SW480 (cell line): ENCODE measurements at places on chromosomes 12 and 14.

DNA sequence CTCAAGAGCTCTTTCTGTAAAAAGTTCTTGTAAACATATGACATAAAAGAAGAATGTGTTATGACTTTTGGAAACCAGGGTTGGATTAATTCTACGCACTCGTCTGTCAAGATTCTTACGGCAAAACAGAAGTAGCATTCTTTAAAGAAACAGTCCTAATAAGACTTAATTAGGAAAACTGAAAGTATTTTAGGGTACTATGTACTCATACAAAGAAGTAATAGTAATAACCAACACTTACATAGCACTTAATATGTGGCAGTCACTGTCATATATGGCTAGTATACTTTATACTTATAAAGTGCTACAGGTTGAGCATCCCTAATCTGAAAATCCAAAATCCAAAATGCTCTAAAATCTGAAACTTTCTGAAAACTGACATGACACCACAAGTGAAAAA lies 72.9 kb upstream of the ST8SIA1 start:
- no peak for DNase-seq

DNA sequence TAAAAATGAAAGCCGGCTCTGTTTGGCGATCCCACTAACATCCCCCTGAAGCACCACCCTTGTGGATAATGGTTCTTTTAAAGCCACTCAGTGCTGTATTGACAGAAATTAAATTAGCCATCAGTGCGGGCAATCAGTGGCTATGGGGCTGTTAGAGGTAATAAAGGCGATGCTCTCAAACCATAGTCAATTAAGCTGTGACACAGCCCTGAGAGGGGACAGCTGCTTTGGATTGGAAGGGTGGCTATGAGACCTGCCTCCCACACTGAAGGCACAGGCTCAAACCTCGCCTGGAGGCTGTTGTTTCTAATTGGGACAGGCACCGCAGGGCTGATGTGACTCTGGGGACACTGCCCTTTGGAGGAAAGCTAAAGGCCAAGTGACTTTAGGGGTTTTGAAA lies 562.2 kb downstream of the VRK1 start:
- DNase-seq = no peak

DNA sequence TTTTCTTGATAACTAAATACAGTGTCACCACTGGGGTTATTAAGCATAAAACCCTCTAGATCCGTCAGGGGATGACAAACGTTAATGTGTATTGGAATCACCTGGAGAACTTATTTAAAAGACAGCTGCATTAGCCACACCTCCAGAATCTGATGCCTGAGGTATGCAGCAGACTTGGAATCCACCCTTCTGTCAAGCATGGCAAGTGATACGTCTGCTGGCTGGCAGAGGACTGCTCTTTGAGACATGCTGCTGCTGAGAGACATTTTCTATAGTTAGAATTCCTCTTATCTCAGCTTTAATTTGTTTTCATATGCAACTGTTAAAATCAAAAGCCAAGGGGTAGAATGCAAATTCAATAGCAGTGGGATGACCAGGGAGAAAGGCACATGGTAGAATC lies 496.3 kb downstream of the NELL2 start:
- DNase-seq = no peak

GRCh38 chr12:103640410-103640809 lies 53.3 kb downstream of the STAB2 start:
- no peak for DNase-seq

- peak; percentile 57 for DNase-seq
These were observed 95.6 kb downstream of the GAS2L3 start for GRCh38 chr12:100668945-100669536.

GRCh38 chr12:103820881-103821489 lies 20.0 kb downstream of the NT5DC3 start:
- DNase-seq = no peak

GRCh38 chr14:90981636-90982035 lies 78.8 kb downstream of the RPS6KA5 start:
- DNase-seq = no peak

DNA sequence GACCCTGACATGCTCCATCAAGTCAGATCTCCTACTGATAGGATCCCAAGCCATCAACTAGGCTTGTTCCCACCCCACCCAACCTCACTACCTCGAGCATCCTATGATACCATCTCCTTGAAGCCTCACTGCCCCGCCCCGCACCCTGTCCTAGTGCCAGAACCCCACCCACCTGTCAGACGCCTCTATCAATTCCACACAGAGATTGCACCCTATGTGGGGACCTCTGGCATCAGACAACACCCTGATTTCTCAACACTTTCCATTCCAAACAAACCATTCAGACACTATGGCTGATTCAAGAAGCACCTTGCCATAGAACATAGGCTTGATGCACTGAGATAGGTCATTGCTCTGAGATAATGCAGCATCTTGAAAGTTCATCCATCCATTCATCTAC lies 3.1 kb upstream of the GLTP start:
- DNase-seq = no peak

DNA sequence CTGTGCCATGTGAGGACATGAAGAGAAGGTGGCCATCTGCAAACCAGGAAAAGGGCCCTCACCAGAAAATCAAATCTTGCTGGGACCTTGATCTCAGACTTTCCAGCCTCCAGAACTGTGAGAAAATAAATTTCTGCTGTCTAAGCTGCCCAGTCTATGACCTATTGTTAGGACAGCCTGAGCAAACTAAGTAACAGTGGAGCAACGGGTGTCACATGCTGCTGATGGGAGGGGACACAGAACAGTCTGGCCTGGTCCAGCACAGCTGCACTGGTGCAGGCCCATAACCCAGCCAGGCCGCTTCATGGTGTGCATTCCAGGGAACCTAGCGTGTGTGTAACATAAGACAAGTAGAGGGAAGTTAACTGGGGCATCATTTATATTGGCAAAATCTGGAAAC lies 42.1 kb downstream of the GRIP1 start:
- DNase-seq = no peak

GRCh38 chr12:46457958-46458357 lies 85.4 kb upstream of the SLC38A2 start:
- no peak for DNase-seq

- no peak for DNase-seq
These were observed 114.3 kb downstream of the KICS2 start for GRCh38 chr12:64107776-64108175.

- no peak for DNase-seq
These were observed 55.5 kb upstream of the ESRRB start for GRCh38 chr14:76320486-76320885.

DNA sequence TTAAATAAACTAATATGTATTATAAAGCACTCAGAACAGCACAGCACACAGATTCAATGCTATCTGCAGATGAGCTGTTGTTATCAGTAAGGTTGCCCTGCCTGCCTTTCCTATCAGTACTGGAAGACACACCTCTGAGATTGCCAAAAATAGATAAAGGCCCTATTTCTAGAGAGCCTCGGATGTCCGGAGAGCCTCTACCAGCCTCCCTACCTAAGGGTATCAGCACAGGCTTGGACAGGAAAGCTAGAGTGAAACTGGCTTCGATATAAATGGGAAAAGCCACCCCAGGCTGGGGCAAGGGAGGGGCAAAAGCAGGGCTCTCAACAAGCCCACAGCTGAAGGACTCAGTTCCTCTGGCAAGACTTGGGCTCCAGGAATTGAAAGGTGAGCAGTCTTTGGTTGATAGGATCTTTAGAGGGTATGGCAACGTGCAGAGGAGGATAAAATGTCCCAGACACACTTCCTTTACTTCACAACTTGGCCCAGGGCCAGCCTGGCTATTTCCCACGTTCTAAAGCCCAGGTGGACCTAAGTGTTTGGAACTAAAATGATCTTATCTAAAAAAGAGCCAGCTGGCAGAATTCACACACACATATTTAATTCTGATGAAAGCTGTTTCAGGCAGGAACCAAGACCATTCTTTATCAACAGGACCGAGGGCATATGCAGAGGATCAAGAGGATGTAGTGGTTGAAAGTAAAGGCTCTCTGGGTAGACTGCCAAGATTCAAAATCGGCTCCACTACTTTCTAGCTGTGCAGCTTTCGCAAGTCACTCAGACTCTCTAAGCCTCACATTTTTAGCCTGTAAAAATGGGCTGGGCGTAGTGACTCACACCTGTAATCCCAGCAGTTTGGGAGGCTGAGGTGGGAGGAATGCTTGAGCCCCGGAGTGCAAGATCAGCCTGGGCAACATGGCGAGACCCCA lies 37.8 kb upstream of the ITPR2 start:
- DNase-seq = no peak

GRCh38 chr12:119748497-119748896 lies 80.6 kb downstream of the PRKAB1 start:
- no peak for DNase-seq

GRCh38 chr12:62784576-62784975 lies 150.4 kb downstream of the PPM1H start:
- no peak for DNase-seq

GRCh38 chr12:41250748-41251147 lies 62.6 kb downstream of the PDZRN4 start:
- no peak for DNase-seq

DNA sequence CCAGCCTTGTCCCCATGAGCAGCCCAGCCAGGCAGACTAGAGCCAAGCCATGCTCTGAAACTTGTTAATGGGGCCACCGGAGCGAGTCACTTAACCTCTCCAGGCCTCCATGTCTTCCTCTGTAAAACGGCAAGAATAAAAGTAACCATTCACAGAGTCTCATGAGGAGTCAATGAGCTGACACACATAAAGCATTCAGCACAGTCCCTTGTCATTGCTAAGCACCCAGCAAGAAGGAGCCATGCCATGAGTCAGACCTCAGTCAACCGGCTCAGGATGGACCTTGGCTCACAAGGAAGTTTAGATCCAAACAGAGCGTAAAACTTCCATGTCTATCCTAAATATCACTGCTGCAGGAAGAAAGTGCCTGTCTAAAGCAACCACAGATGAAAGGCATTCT lies 10.6 kb downstream of the FICD start:
- DNase-seq = no peak

DNA sequence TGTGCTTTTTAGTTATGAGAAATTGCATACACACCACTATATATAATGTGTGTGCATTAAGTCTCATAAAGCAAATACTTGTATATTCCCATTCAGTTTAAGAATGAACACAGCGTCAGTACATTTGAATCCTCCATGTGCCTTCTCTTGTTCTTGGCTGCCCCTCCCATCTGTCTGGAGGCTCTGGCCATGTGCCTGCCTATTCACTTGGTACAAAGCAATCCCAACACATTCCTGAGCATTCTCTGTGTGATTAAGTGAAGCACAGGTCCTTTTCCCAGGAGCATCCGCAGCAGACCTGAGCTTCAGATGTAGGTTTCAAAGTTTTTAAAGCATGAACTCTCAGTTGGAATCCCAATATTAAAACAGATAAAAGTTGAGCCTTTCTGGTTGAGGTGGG lies 58.7 kb downstream of the POLR3B start:
- no peak for DNase-seq

DNA sequence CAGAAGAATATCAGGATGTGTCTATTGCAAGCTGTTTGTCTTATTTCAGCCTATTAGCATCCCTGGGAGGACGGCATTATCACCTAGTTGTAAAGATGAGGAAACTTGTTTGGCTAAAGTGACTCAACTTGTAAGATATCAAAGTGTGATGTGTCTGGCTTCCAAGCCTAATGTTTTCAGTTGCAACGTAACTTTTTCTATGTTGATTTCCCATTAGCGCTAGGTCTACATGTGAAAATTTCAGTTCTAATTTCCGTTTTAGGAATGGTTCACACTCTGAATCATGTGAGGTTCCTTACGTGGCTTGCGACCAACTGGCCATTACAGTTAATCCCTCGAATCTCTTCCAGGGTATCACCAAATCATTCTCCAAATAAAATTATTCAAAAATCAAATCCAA lies 58.0 kb downstream of the LLPH start:
- DNase-seq = no peak

GRCh38 chr12:128474916-128475315 lies 207.9 kb downstream of the TMEM132C start:
- DNase-seq = no peak

DNA sequence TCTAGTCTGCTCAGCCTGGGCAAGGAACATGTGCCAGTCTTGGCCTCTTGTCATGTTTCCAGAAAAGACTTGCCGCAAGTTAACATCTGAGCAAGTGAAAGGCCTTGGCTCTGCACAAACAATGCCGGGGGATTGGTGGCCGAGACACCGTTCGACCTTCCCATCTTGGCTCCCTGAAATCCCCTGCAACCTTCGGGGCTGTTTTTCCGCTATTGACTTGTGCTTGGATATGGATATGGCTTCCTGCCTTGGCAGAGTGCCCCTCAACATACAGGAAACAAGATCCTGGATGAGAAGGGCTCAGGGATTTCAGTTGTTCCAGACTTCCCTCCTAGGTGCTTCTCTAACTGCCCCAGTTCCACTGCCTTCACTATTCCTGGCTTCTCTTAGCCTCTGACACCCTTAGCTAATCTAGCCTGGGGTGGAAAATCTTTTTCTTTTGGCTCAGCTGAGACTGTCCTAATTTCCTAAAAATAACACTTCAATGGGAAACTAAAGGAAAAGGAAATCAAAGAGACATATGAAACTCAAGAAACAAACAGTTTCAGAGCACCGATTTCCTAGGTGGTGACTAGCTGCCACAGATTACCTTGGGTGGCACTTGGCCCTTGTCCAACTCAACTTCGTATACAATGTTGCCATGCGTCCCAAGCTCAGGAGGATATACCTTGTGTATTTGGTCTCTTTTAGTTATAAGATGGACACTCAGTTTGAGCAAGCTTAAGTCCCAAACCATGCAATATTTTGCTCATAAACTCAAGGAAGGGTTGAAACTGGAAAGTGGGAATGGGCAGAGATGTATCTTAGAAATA lies 33.9 kb downstream of the RDH12 start:
- no peak for DNase-seq

DNA sequence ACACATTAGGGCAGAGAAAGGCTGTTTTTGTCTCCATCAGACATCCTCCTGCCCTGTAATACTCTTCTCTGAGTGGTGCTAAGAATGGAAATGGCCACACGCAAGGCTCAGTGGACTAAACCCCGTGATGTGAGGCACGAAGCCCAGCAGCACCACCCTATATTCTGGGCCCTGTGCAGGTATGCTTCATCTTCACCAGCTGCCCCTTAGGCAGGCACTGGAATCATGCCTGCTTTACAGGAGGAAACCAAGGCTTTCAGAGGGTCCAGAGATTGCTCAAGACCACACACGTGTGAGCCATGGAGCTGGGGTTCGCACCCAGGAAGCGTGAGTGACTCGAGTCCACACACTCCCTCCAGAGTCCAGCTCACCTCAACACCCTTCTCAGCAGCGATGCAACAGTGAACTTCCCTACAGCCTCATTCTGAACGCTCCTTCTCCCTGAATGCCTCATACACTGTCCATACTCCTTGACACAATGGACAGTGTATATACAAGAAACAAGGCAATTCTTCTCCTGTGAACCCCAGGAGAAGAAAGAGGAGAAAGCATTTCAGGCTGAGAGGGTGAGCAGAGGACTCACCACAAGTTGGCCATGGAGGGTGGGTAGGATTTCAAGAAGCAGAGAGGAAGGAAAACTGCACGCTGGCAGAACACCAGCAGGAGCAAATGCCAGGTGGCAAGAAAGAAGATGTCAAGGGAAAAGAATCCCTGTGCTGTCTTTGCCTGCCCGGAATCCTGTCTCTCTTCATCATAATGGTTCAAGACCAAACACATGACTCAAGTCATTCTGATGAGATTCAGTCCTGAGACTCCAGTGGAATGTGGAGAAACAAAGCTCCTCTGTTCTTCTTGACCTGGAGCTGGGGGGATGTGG lies 39.1 kb downstream of the NT5DC3 start:
- DNase-seq = no peak

- DNase-seq = no peak
These were observed 213.4 kb downstream of the PHETA1 start for GRCh38 chr12:111155521-111155920.
